ENCODE measurements at places on chromosomes 1 and 21.

- DNase-seq, result no peak
These were observed 128.9 kb upstream of the ATP1B1 start for GRCh38 chr1:168977618-168978017.

DNA sequence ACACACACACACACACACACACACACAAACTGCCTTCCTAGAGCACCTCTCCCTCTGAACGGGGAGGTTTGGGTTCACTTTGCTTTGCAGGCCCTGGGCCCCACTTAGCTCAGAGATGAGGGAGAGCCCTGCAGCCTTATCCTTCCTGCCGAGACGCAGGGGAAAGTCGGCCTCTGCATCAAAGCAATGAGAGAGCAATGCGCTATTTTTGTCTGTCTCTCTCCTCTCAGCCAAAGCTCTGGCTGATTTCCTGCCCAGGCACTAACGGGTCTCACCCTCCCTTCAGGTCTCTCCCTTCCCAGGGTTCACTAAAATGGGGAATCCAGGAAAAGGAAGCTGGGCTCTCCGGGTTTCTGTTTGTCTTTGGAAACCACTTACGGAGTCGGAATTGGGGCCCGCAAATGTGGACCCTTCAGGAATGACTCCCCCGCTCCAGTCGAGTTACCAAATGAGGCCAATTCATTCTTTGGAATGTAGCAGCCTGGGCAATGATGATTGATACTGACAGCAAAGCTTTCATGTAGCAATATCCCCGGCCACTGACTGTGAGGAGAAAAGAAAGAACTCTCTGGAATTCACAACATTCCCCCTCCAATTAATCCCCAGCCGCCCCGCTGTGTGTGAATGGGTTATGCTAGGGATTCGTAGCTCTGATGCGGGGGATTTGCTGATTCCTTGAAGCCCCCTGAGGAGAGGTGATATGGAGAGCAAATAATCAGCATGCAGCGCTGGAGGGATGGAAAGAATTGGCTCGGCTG, 61.5 kb upstream of the WLS start:
- DNase-seq, result no peak

DNA sequence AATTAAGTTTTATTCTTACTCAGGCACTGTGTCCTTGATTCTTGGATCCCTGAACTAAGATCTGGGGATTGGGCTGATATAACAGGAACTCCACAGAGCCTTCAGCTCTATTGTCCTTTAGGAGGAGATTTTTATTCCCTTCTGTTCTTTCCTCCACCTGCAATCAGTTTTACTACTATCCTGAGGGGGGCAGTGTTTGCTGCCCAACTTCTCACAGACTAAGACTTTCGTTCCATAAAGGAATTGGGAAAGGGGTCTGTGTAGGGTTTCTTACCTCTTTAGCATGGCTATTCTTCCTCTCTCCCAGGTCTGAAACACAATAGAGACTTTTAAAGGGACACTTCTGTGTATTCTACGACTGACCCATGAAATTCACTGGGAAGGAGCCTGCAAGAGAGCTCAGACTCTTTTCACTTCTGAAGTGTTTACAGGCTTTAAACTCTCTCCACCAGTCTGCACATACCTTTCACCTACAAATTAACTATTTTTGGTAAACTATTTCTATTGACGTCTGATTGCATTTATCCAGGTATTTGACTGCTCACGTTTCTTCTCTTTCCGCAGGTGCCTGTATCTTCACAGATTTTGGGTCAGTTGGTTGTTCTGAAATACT, 103.3 kb upstream of the DEPDC1 start:
- DNase-seq, result no peak

DNA sequence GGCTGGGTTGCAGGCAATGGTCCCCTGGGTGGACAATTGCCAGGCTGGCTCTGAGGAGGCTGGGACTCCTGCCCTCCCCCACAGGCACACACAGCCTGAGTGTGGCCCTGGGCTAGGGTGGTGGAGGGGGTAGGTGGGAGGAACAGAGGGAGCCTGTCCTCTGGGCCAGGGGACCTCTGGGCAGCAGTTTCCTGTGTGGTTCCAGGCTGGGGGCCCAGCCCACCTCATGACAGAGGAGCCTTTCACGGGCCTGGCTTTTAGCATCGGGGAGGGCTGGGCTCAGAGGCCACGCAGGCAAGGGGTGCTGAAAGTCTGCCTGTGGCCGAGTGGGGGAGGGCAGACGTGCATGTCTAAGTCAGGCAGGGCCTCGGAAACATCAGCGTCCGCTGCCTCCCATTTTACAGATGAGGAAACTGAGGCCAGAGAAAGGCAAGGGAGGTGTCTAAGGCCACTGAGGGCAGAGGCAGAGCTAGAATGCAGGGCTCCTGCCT, 7.0 kb downstream of the EXTL1 start:
- no peak for DNase-seq

- DNase-seq, result no peak
These were observed 190.1 kb downstream of the OMA1 start for GRCh38 chr1:58356402-58356801.

- no peak for DNase-seq
These were observed 52.7 kb downstream of the LDLRAD2 start for GRCh38 chr1:21864730-21865129.

GRCh38 chr1:207890136-207890738, 20.7 kb downstream of the CD34 start:
- DNase-seq, result no peak

DNA sequence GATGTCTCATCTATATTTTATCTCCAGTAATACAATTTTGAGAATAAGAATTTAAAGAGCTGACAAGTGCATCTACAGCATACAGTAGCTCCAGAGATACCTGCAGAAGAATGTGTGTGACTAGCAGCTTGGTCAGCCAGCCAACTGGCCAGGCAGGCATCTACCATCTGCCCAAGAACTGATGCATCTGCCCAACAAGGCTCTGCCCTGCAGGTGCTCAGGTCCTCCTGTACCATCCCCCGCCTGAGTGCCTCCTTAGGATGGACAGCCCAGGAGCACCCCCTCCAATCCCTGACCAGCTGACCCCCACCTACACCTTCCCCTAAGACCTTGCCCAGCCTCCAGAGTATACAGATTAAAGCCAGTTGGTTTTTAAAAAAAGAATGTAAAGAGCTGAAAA, 30.3 kb downstream of the TMEM69 start:
- no peak for DNase-seq

- DNase-seq, result no peak
These were observed 504.9 kb downstream of the OMA1 start for GRCh38 chr1:58041621-58042020.

GRCh38 chr1:75785320-75785982, 605 bp upstream of the RABGGTB start:
- no peak for DNase-seq

DNA sequence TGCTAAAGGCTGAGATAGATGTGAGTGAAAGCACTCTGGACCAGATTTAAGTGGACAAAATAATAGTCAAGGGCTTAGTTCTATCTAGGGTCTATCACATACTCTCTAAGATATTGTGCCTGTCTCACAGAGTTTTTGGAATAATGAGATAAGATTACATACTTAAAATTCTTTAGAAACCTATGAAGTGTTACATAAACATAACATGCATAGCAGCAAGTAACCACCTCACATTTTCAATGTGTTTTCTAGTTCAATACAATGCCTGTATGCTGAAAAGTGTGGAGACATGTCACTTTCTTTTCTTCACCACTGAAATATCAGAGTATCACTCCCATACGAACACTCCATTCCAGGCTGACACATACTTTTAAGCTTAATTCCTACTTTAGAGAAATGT, 16.2 kb downstream of the SDCCAG8 start:
- DNase-seq, result no peak

DNA sequence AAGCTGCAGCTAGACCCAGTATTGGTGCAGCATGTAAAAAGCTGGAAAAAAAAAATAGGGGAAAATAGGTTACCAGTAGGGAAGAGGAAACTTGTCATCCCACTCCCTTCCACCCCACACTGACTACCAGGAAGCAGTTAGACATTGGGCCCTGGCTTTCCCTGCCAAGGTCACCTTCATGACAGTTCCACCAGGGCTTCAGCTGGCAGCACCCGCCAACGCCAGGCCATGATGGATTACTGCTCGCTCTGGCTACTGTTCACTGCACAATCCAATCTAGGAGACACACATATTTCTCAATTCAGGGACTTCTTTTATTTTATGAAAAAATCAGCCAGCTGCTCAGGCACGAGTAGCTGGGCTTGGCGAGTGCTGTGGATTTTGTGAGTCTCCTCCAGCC, 127.7 kb downstream of the DMRTA2 start:
- no peak for DNase-seq

- no peak for DNase-seq
These were observed 527.5 kb upstream of the DAB1 start for GRCh38 chr1:57951390-57951789.

DNA sequence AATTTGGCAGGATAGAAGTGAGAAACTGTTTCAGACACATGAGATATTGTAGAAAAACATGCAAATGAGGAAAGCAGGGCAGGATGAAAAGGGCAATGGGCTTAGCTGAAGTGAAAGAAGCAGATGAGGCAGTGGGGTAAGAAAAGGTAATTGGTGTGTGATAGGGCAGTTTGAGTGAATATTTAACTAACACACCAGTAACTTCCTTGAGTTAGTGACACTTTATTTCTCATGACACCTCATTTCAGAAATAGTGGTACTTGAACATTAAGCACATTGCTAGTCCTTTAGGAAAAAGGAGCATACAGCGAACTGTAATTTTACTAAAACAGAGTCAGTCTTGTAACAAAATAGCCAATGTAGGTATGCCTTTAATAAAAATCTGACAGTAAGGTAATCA, 415.0 kb downstream of the DPYD start:
- DNase-seq, result no peak

DNA sequence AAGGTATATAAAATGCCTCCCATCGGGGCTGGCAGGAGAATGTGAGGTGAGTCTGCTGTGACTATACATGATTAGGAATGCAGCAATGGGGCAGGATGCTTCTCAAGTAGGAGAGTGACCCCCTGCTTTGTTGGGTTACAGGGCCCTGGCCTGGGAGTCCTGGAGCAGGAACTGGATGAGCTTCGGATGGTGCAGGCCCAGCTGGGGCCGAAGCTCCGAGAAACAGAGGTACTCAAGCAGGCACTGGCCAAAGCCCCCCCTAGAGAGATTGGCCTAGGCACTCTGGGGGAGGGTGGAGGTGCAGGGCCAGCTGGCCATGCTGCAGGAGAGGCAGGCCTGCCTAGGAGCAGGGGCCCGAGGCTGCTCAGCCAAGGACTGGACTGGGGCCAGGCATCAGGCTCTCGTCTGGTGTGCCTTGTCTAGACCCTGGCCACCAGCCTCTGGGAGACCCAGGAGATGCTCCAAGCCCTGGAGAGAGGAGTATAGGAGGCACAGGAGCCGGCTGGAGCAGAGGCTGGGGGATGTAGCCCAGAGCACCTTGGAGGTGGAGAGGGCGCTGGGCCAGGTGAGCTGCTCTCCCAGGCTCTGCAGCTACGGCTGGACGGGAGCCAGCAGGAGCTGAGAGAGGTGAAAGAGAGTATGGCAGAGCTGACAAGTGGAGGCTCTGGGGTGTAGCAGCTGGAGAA, 32.8 kb upstream of the PKP1 start:
- DNase-seq, result no peak

- DNase-seq, result peak; percentile 46
These were observed 37.3 kb downstream of the IFNAR1 start for GRCh38 chr21:33362044-33362555.

DNA sequence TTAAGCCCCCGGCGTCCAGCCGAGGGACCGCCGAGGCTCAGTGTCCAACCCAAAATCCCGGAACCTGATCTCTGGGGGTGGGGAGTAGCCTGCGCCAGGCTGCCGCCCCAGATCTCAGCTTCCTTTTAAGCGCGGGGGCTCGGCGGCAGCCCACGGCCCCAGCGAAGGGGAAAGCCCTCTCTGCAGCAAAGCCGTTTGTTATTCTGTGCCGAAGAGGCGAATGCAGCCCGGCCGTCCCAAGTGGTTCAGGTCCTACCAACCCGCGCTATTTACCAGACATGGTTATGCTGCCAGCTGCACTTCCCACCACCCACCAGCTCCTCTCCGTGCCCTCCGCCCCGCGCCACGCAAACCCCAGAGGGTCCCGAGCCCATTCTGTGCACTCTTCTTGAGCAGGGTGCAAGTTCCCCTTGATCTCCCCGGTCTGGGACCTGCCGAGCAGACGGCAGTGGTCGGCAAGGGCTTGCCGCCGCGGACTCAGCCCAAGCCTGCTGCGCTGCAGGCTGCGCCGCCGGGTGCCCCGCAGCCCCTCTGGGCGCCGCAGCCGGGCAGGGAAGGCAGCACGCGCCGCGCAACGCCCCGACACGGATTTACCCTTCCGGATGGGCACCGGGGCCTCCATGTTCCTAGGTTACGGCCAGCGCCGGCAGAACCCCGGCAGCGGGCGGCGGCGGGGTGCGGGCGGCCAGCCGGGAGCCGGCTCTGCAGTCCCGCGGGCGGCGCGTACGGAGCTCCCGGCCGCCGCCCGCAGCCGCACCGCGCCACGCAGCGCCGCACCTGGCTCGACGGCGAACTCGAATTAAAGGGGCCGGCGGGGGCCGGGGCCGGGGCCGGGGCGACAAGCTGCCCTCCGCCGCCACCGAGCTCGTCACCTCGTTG, 738 bp upstream of the KCNA2 start:
- DNase-seq, result no peak

GRCh38 chr1:209375097-209375496, 208.4 kb upstream of the CAMK1G start:
- no peak for DNase-seq

- no peak for DNase-seq
These were observed 19.5 kb upstream of the OR6N2 start for GRCh38 chr1:158800526-158800925.

- no peak for DNase-seq
These were observed 43.1 kb upstream of the ETV3 start for GRCh38 chr1:157181258-157181657.

GRCh38 chr1:44613941-44614340, 60.3 kb downstream of the TMEM53 start:
- no peak for DNase-seq

GRCh38 chr1:202710070-202711045, at the start of gene SYT2:
TSS of gene SYT2 (minus strand) at chr1:202710454. CDS start at chr1:202605772, 104,682 bp downstream.
- no peak for DNase-seq

DNA sequence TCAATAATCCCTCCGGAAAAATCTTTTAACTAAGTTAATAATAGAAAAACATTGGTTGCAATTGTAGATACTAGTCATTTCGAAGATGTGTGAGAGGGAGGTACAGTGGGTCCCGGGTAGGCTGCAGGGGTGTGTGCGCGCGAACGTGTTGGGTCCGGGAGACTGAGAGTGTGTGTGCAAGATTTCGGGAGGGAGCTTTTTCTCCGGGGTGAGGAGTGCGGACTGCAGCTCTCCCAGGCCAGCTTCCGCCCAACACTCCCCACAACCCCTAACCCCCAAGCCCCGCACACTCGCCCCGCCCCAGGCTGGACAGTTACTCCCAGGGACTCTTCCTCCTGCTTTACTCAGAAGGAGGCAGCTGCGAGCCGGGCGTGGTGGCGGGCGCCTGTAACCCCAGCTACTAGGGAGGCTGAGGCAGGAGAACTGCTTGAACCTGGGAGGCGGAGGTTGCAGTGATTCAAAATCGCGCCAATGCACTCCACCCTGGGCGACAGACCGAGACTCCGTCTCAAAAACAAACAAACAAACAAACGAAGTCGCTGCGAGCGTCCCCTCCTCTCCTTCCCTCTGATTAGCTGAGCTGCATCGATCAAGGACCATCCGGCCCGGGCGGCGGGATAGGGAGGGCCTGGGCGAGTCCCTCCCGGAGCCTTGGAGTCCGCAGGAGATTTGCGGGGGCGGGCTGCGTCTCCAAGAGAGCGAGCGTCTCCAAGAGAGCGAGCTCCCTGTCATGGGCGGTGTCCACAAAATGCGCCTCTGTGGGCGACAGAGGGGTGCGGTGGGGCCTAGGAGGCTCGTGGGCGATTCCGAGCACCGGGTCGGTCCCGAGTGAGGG, 28.3 kb upstream of the PPM1J start:
- DNase-seq, result no peak
